ENCODE measurements at places on chromosomes 11 and 22. TPM values are rescaled to one million over a fixed set of nuclear protein-coding genes. Genes with fewer than 3 reads are reported as not detected.

GRCh38 chr11:88406876-88407275, 69.3 kb upstream of the CTSC start:
- DNase-seq: no peak

- no peak for DNase-seq
Observed at GRCh38 chr22:50694766-50695420, 22.3 kb downstream of the SHANK3 start.

GRCh38 chr11:94117871-94118270, 10.8 kb upstream of the PANX1 start:
- no peak for DNase-seq

DNA sequence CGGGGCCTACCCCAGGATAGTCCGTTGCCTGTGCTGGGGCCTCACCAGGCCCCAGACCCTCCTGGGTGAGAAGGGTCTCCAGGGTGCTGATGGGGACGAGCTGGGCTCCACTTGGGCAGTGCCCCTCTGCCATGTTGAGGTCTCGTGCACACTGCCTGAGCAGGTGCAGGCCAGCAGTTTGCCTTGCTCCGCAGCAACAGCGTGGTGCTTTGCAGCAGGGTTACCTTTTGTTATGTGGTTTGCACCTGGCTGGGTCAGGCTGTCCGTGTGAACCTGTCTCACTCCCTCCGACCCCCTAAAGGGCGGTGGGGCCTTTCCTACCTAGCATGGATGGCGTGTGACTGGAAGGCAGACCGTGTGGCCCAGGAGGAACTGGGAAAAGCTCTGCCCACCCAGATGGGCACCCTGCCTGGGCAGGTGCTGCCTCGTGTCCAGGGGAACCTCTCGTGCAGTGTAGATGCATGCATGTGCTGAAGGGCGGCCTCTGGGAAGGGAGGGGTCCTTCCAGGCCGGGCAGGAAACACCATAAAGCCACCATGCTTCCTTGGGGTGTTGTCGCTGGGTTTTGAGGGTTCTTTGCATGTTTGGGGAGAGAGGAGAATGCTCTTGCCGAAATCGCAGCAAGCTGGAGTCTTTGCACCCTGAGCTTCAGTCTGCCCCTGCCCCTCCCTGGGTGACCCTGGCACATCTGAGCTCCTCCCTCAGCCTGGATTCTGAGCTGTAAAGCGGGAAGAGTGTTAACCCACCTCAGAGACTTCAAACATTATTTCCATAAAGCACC, 75.4 kb upstream of the PPARA start:
- DNase-seq: no peak

DNA sequence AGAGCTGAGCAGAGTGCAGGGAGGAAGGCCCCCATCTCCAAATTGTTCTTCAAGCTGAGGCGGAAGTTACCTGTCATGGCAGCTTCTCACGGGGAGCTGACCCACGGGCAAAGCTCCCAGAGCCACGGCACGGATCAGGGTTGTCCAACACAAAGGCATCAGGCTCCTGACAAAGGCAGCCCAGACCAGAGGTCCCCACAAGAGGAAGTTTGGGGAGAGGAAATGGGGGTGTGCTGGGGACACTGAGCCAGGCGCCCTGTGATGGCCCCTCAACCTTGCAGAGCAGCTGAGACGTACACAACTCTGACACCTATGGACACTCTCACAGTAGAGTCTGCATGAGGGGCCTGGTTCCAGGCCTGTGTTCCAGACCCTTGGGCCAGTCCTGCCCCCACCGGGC, 95.6 kb downstream of the CTTN start:
- DNase-seq: no peak

DNA sequence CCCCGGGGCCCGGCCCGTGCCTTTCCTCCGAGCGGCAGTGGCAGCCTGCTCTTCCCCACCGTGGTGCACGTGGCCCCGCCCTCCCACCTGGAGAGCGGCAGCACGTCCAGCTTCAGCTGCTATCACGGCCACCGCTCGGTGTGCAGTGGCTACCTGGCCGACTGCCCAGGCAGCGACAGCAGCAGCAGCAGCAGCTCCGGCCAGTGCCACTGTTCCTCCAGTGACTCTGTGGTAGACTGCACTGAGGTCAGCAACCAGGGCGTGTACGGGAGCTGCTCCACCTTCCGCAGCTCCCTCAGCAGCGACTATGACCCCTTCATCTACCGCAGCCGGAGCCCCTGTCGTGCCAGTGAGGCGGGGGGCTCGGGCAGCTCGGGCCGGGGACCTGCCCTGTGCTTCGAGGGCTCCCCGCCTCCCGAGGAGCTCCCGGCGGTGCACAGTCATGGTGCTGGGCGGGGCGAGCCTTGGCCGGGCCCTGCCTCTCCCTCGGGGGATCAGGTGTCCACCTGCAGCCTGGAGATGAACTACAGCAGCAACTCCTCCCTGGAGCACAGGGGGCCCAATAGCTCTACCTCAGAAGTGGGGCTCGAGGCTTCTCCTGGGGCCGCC, 11.9 kb downstream of the C22orf31 start:
- DNase-seq: no peak

- DNase-seq: no peak
Observed at GRCh38 chr11:83310718-83311117, 24.6 kb upstream of the CCDC90B start.

DNA sequence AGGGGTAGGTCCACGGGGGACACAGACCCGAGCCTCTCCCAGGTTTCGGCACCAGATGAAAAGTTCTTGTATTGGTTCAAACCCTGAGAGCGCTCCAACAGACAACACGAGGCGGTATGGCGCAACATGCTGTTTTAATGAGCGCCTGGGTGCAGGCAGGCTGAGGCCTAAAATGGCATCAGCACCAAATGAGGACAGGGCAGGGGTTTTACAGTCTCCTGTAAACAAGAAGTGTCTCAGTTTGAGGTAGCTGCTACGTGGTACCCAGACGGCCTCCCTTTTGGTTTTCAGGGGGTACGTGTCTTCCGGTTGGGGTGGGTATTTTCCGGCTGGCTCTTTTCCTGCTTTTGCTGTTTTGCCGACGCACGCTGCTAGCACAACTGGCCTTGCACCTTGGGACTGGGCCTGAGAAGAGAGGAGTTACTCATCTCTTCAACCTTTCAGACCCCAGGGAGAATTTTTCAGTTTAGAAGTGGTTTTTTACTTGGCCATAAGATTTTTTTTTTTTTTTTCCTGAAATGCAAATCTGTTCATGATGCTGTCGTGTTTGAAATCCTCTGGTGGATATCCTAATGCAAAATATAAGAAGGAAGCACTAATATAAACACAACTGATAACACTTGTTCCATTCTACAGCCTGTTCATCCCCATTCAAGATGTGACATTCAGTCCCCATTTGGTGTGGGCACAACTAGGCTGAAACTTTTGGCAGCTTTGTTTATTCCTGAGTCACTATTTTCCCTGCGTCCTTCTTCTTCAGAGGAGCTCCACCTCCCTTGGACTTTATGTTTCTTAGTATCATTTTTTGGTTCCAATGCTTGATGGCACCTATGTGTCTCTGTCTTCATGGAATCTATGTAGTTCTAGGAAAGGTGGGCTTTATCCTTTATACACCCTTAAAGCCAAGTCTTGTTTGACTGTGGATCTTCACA, 6.5 kb downstream of the PPFIBP2 start:
- no peak for DNase-seq

GRCh38 chr11:27592098-27592780, 85.7 kb upstream of the LIN7C start:
- no peak for DNase-seq

DNA sequence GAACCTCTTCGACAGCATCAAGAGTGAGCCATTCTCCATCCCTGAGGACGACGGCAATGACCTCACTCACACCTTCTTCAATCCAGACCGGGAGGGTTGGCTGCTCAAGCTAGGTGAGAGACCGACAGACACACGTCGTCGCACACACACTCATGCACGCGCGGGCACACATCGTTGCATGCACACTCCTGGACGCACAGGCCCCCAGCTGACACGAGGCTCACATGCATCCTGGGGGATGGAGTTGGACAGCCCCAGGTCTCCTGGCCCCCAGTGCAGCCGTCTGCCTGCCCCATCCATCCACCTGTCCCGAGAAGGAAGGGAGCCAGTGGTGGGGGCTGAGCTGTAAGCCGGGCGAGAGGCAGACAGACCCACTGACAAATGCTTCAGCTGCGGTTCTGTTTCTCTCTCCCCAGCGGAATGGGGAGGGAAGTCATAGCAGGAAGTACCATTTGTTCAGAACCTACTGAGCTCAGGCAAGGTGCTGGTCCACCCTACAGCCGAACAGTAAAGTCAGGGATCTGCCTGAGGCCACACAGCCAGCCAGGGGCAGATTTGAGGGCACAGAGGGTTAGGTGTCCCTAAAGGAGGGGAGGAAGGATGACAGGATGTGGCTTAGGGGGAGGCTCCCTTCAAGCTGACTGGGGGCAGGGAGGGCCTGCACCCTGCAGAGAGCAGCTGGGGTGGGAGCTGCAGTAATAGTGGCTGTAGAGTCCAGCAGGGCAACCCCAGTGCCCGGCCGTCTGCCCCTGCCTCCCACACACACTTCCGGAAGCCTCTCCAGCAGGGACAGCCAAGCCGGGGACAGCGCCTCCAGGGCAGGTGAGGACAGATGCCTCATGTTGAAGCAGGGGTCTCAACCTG, 27.1 kb downstream of the CYTH4 start:
- DNase-seq: no peak

- no peak for DNase-seq
Observed at GRCh38 chr11:77035580-77035979, 1.4 kb downstream of the B3GNT6 start.

DNA sequence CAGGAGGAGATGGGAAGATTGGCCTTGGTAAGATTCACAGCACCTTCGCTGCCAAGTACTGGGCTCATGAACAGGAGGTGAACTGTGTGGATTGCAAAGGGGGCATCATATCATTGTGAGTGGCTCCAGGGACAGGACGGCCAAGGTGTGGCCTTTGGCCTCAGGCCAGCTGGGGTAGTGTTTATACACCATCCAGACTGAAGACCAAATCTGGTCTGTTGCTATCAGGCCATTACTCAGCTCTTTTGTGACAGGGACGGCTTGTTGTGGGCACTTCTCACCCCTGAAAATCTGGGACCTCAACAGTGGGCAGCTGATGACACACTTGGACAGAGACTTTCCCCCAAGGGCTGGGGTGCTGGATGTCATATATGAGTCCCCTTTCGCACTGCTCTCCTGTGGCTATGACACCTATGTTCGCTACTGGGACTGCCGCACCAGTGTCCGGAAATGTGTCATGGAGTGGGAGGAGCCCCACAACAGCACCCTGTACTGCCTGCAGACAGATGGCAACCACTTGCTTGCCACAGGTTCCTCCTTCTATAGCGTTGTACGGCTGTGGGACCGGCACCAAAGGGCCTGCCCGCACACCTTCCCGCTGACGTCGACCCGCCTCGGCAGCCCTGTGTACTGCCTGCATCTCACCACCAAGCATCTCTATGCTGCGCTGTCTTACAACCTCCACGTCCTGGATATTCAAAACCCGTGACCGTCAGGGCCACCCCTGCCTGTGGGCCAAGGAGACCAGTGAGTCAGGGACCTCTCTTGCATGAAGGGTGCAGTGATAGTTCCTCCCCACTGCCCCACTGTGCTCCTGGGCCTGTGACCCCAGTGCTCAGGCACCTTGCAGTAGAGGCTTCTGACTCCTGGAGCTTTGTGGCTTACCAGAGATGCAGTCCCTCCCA, 83.6 kb downstream of the BCR start:
- DNase-seq: no peak

DNA sequence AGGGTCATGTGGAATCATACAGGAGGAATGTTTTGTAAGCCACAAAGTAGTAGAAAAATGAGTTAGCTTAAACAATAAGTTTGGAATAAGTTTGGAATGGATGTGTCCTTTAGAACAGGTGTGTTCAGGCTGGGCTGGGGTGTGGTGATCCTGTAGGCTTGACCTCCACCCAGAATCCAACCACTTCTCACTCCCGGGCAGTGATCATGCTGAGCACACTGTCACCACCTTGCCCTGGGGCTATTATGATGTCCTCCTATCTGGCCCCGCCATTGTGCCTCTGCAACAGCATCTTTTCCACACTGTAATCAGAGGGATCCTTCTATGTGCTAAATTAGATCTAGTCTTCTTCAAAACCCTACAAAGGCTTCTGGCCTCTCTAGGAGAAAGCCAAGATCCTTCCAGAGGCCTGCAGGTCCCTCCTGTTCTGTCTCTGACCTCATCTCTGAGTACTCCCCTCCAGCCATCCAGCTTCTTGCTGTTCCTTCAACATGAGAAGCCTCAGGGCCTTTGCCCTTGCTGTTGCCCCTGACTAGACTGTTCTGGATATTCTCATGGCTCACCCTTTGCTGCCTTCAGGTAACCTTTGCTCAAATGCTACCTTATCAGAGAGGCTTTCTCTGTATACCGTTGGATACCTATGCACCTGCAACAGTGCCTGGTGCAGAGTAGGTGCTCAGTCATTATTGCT, 18.8 kb upstream of the ACCSL start:
- DNase-seq: no peak

- no peak for DNase-seq
Observed at GRCh38 chr11:34302046-34302921, 55.5 kb downstream of the ABTB2 start.

DNA sequence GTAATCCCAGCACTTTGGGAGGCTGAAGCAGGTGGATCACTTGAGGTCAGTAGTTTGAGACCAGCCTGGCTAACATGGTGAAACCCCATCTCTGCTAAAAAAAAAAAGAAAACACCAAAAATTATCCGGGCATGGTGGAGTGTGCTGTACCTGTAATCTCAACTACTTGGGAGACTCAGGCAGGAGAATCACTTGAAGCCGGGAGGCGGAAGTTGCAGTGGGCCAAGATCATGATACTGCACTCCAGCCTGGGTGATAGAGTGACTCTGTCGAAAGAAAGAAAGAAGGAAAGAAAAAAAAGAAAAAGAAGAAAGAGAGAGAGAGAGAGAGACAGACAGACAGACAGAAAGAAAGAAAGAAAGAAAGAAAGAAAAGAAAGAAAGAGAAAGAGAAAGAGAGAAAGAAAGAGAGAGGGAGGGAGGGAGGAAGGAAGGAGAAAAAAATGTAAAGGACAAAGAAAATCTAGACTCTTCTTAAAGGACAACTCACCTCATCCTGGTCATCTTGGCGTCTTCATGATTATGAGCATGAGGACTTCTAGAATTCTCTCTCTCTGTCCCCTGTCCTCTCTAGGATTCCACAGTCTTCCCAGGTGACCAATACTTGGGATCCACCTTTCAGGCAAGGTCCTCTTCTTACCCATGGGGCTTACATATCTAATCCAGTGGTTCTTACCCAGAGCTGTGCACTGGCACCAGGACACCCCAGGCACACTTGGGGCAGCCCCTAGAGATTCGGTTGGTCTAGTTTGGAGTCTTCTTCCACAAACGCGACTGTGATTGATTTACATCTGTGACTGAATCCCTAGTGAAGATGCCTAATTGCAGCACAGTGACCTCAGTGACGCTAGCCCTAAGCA, 120.9 kb downstream of the MED15 start:
- DNase-seq: no peak

- no peak for DNase-seq
Observed at GRCh38 chr11:78991681-78992080, 417.0 kb upstream of the NARS2 start.

GRCh38 chr11:99682646-99683045, 661.9 kb downstream of the CNTN5 start:
- no peak for DNase-seq

The PPP6R3 gene
- total RNA-seq: 173 TPM

The PLAAT5 gene
- total RNA-seq: 1.9 TPM

The MS4A2 gene
- total RNA-seq: not detected

The GGA1 gene
- 39.1 TPM for total RNA-seq

The TEX12 gene
- 0.54 TPM for total RNA-seq

The OR51B2 gene
- 1.2 TPM for total RNA-seq

The ALX4 gene
- 4.4 TPM for total RNA-seq

The B4GALNT4 gene
- total RNA-seq: 59.2 TPM

The CCDC73 gene
- 0.36 TPM for total RNA-seq

The DGCR6 gene
- 8.6 TPM for total RNA-seq

The CARNS1 gene
- total RNA-seq: 0.18 TPM

The TMEM121B gene
- 9.0 TPM for total RNA-seq

The PGA4 gene
- 1.1 TPM for total RNA-seq
